ENCODE measurements at places on chromosomes 12 and 14.

DNA sequence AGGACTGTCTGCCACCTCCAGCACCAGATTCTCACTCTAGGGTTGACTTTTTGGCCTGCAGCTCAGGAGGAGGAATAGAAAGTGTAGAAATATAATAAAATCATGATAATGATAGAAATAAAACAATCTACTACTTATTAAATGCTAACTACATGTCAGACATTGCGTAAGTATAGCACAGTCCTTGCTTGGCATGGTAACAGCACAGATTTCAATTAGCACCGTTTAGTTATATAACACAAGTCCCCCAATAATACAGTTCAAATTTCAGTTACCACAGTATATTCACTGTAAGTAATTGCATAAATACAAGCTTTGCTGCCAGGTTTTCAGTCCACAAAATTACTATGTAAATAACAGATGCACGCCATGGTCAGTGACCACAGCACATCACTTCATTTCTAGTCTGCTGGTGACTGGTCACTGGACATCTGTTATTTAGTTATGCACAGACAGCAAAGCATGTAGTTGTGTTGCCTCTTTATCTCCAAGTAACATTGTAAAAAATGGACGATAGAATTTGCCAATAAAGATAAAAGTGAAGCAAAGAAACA, 6.5 kb upstream of the GLT8D2 start:
- no peak overlapping the region for H3K4me3 ChIP-seq
- no peak for DNase-seq
- no peaks in the 10 kb centered on the region for H3K36me3 ChIP-seq
- no peaks in the 10 kb centered on the region for H3K4me1 ChIP-seq
- peaks cover 41% of the 10 kb centered on the region for H3K27me3 ChIP-seq

DNA sequence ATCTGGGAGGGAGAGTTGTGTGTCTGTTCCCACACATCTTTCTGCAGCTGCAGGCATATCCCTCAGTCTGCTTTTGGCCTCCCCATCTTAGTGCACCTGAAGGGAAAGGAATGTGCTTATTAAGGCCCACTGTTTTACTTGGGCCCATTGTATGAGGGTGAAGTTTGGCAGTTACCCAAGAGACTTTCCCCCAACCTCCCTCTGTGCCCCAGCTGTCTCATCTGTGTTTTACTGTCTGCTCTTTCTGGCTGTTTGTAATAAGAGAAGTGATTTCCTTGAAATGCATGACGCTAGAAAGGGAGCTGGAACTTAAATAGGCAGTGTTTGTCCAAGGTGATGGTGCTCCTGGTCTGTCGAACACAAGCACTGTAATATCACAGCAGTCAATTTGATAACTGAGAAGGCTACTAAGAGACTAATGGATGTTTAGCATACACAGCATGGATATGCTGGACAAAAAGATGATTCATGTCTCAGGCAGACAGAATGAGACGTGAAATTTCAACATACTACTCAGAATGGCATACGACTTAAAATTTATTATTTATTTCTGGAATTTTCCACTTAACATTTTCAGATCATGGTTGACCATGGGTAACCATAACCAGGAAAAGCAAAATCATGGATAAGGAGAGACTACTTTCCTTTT, 43.6 kb downstream of the FSCB start:
- H3K27me3 ChIP-seq, result no peaks in the 10 kb centered on the region
- H3K27ac ChIP-seq, result no peak overlapping the region
- no peaks in the 10 kb centered on the region for H3K4me1 ChIP-seq

- H3K36me3 ChIP-seq, result no peaks in the 10 kb centered on the region
- no peak overlapping the region for H3K27ac ChIP-seq
- no peaks in the 10 kb centered on the region for H3K4me1 ChIP-seq
- no peak overlapping the region for H3K4me3 ChIP-seq
- peaks cover 21% of the 10 kb centered on the region for H3K27me3 ChIP-seq
These were observed 56.2 kb downstream of the SVOP start for GRCh38 chr12:108964371-108965352.

DNA sequence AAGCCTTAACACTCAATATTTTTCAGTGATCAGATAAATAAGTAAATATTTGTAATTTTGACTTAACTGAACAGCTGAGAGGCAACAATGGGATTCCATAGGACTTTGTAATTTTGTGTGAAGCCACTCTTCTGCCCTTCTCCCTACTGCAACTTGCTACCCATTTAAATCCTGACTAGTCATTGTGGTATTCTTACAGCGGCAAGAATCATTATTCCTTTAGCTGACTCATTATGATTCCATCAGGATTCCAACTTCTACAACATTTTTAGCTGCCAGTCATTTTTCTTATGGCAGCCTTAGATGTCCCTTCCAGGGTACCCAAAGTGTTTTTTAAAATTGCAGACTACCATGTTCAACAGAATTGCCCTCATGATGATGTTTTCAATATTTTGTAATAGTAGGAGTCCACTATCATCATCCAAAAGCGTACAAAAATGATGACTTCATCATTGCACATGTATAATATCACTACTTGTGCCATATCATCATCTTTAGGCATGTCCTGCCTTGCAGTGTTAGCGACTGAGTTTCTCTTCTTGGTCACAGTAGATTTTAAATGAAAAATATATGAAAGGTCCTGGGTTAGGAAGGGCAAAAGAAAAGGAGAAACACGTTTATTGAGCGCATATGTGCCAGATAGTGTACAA, 5.1 kb upstream of the MAGOHB start:
- no peak for DNase-seq
- peaks cover 2% of the 10 kb centered on the region for H3K4me1 ChIP-seq
- H3K36me3 ChIP-seq, result peaks cover 2% of the 10 kb centered on the region
- no peak overlapping the region for H3K27ac ChIP-seq

GRCh38 chr14:25537846-25538455, 488.0 kb upstream of the STXBP6 start:
- H3K36me3 ChIP-seq, result no peaks in the 10 kb centered on the region
- no peaks in the 10 kb centered on the region for H3K4me1 ChIP-seq
- no peaks in the 10 kb centered on the region for H3K27me3 ChIP-seq
- no peak overlapping the region for H3K27ac ChIP-seq
- DNase-seq, result no peak
- H3K4me3 ChIP-seq, result no peak overlapping the region

All from naive B cell (primary cell).